ENCODE measurements at places on chromosomes 5 and 9.

DNA sequence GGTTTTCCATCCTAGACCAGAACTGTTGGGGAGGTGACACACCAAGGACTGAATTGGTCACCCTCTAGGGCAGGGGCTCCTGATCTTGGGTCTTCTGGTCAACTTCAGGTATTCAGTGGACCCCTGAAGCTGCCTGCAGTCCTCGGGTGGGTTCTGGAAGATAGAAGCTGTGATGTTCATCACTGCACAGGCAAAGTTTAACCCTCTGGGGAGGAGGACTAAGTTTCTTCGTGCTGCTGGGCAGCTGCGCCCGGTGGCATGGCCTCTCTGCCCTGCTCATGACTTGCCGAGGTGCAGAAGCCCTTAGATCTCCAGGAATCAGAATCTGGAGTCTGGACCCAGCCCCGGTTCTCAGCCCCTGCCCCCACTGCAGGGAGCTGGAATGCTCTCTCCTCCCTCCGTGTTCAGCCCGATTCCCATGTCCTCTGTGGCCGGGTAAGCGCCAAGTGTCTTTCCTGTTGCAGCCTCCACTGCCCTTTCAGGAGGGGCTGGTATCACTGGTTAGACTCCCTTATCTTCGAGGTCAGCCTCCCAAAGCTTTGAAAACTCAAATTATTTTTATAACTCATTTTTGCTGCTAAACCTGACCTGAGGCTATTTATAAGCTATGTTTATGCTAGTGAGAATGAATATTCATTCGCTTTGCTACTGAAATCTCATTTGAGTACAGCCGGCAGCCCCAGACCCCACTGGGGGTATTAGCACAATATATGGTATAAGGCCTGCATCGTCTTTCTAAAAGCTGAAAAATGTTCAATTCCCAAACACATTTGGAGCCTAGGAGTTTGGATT lies 1.7 kb downstream of the LAMC3 start:
- no peak for DNase-seq

DNA sequence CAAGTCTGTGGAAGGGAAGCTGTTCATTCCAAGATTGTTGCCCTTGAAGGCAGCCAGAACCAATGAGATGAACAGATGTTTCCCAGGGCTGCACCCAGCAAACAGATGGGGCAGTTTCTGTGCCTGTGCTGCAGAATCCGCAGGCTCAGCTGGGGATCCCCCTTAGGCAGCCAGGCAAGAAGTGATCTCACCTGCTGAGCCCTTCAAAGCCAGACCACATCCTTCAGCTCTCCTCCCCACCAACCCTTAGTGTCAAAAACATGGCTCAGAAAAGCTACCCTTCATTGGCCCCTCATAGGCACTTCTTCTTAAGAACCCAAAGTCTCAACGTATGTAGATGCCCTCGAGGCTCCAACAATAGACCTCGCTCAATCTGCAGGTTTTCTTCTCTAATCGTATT lies 626.7 kb downstream of the CCDC171 start:
- DNase-seq: no peak

GRCh38 chr5:171323806-171324632 lies 15.0 kb downstream of the TLX3 start:
- no peak for DNase-seq

- DNase-seq: no peak
These were observed 67.5 kb downstream of the PRRT1B start for GRCh38 chr9:131612851-131613250.

DNA sequence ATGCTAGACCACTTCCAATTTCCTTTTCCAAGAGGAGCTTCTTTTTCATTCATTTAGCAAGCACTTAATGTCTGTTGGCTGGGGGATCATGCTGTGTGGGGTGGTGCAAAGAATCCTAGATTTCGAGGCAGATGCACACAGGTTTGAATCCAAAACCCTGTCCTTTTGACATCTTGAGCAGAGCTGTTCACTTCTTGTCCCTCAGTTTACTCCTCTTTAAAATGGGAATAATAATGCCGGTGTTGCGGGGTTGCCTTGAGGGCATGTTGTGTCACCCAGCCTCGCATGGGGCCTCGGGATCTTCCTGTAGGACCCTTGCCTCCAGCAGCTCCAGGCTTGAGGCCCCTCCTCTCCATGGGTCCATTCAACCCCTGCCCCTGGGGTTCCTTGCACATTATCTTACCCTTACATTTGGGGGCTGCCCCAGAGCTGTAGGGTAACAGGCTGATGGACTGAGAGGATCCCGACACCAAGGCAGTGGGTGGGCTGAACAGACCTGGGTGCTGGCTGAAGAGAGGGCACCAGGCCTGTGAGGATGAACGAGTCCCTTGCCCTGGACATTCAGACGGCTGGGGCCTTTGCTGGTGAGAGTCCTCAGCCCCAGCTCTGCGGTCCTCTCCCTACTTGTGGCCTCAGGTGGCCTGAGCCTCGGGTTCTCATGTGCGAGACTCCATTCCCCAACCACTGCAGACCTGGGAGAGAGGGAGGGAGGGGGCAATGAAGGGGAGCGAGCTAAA lies 145.8 kb downstream of the BARX1 start:
- no peak for DNase-seq

All from GM12864 (cell line).